GM12892 (cell line): ENCODE measurements at places on chromosomes 7 and 10.

- DNase-seq = no peak
Measured at GRCh38 chr7:155847821-155848435, 35.7 kb upstream of the SHH start.

GRCh38 chr10:77121829-77122228 is 515.8 kb downstream of the KCNMA1 start:
- no peak for DNase-seq

DNA sequence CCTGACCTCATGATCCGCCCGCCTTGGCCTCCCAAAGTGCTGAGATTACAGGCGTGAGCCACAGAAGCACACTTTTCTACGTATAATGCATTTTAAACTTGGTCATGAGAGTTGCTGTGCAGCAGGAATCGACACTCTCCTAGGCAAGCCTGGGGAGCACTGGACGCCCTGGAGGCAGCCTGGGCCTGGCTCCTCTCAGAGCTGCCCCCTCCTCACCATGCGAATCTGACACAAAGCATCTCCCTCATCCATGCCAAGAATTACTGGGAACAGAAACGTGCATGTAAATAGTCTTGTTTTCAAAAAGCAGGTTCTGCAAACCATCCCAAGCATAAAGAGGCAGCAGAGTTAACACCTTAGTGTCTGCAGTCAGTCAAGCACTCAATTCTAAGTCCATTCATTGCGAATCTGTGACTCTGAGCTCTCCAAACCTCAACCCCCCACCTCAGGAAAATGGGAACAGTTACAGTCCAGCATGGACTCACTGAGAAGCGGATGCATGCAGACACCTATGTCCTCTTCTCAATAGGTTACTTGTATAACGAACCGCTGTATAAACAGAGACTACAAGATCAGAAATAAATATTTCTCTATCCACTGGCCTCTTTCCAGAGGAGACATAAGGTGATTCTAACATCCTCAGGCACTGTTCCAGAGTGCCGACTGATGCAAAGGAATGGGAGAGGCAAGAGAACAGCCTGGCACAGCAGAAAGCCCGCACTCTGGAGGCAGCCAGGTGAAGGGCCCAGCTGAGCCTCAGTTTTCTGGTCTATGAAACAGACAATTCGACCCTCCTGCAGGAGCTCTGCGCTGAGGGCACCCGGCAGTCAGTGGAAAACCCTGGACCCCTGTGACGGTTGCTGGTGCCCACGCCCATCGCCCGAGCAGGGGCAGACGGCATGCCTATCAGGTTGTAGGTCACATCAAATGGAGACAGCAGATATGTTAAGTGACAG is 68.9 kb downstream of the MAD1L1 start:
- DNase-seq = no peak

GRCh38 chr10:69406302-69406811 is 10.4 kb downstream of the TACR2 start:
- DNase-seq = no peak

- no peak for DNase-seq
Measured at GRCh38 chr10:11120711-11121110, 103.0 kb downstream of the CELF2 start.

DNA sequence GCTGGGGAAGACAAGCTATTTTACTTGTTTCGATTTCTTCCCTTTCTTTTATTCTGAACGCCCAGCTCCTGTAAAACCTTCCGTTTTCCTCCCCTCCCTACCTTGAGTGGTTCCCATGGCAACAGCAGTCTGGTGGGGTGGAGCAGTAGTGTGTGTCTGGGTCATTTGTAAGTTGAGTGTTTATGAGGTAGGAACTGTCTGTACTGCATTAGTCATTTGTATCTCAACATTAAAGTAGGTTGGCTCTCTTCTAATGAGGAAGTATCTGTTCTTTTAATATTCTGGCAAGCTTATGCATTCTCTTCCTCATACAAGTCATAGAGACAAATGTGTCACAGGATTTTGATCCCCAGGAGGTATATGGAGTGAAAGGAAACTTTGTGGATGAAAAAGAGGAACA is 85.3 kb upstream of the CCDC6 start:
- DNase-seq = no peak

DNA sequence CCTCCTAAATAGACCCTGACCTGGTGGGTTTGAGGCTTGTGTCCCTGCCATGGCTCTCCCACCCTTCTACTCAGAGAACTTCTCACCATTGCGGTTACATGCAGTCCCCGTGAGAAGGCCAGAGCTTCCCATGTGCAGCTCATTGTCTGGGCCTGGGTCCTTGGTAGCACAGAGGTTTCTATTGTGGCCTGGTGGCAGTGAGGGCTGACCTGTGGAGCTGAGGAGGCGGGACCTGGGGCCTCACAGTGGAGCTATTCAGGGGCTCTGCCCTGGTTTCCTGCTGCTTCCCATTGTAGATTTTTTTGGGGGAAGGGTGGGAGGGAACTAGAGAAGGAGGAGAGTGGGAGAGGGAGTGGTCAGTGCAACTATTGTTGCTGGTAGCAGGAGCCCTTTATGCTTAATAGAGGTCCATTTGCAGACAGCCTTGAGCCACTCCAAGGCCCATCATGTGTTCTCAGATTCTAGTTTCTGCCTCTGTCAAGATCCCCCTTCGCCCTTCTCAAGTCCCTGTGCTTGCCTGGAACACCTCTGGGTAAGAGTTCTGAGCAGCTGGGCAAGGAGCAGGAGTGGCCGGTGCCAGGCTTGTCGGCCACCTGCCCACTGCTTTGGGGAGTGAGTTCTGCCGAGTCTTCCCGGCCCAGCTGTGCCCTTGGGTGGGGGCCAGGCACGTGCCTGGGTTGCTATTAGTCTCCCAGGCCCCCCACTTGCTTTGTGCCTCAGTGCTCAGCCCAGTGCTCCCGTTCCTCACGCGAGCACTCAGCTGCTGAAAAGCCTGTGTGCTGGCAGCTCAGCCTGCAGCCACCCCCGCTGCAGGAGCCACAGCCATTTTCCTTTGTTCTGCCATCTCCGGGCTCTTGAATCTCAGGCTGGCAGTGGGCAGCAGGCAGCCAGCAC is 10.7 kb downstream of the TSPAN14 start:
- no peak for DNase-seq

DNA sequence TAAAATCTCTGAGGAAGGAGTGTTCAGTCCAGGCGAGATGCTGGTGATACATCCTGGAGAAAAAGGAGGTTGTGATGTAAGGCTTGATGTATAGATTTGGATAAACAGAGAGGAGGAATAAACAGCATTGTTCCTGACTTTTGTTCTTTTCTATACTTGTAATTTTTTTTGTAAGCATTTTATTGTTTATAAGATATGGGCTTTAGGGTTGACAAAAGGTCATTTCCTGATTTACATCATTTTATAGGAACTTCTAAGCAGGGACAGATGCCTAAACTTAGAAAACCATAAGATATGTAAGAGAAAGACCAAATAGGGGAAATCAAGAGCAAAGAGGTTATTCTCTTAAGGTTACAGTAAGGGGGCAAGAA is 16.7 kb upstream of the SLC26A4 start:
- DNase-seq = no peak

DNA sequence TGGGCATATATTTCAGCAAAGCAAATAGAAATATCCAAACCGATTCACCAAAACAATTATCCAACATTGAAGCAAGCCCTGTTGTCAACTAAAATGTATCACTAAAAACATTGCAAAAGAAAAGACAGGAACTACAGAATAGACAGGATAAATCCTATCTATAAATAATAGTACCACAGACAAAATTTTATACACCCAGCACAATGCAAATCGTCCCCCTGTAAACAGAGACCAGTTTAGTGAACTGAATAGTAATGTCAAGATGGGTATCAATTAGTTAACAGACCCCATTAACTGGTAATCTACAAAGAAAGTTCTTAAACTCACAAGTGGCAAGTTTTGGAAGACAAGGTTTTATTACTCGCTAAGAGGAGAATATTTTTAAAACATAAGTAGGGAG is 4.0 kb downstream of the ZC3HAV1 start:
- no peak for DNase-seq

DNA sequence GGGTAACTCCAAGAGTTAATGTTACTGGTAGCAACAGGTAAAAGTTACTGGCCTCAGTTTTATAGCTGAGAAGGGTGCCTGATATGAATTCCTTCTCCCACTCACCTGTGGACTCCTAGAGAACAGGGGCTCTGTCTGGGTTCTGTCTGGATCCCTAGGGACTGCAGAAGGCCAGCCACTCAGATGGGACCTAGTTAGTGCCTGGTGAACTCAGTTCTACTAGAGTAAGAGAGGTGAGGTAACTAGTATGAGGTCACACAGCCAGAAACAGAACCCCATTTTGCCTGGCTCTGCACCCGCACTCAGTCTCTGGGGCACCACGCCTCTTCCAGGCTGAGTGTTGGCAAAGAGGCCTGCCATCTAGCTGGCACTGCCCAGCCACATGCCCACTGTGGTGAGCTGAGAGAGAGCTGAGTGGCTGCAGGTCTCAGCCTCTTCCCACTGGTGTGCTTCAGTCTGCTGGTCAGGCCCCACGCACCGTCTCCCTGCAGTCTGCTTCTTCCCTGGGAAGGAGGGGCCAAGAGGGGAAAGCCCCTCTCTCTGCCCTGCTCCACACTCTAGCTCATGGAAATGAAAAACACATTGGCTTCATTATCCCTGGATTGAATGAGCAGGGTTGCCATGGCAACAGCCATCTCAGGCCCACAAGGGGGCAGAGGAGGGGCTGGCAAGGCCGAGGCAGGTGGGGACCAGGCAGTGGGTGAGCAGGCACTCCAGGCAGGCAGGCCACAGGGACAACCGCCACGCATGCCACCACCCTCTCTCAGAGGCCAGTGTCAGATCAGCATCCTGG is 110.6 kb downstream of the ZMIZ1 start:
- no peak for DNase-seq

DNA sequence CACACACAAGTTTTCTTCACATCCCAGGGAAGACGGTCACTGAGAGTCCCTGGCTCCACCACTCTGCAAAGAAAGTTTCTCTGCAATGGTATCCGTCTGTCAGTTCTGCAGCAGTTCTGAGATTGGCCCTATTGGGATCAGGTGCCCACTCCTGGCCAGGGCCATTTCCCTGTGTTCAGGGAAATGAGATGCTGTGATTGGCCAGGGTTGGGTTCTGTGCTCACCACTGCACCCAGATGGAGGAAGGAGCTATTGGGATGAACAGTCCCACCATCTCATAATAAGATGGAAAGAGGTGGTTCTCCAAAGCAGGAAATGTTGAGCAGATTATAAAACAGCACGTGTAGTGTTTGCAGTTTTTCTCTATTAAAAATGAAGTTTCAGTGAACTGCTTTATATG is 13.3 kb upstream of the PIP4K2A start:
- DNase-seq = no peak

DNA sequence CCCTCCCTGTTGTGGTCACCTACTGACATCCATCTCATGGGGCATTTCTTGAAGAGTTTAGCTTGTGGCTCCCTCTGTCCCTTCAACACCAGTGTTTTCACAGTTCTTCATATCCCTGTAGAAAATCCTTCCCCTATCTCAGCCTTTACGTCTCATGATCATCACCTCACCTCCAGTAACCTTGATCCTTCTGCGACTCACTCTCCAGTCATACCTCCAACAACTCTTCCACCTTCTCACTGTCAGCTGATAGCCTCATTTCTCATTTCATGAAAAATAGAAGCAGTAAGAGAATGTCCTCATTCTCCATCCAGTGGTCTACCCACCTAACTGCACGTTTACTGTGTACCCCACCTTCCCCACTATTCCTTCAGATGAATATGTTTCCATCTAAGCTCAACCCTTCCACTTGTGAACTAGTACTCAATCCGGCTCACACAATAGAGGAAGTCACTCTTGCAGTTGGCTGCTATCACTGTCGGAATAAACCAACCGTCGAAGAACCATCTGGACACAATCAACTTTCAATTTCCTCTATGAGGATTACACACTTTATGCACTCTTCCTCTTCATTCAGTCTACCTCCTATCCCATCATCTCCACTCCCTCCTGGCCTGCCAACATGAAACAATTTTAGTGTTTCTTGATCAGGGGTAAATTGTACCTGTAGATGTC is 256.0 kb downstream of the AHR start:
- DNase-seq = no peak
